ENCODE measurements at places on chromosomes 4 and X. TPM values are rescaled to one million over a fixed set of nuclear protein-coding genes. Genes with fewer than 3 reads are reported as not detected.

DNA sequence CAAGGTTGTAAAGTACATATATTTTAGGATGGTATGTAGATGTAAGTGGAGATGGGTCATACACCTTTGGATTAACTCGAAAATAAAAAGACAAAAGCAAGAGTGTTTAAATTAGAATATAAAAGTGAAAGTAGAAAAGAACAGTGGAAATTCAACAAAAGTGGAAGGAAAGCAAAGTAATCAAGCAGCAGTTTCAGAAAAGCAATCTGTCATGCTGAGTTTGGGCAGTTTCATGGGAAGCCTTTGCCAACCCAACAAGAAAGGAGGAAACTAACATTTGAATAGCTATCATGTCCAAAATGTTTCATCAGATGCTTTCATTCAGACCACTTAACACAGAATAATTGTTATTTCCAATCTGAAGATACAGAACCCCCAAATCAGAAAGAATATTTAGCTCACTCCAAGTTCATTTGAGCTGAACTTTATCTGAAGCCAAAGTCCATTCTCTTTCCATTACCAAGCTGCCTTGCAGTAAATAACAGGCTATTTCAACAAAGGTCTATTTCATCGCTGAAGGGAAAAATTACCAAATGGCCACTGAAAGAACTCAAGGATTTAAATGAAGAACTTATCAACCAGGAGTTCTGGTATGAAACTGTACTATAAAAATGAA, 1.8 kb upstream of the EXOSC9 start:
- peaks cover 63% of the 10 kb centered on the region for H3K4me1 ChIP-seq
- H3K4me3 ChIP-seq, result peak overlapping the region; percentile 90
- peaks cover 12% of the 10 kb centered on the region for H3K36me3 ChIP-seq
- H3K27ac ChIP-seq, result peak overlapping the region; percentile 36
- H3K27me3 ChIP-seq, result no peaks in the 10 kb centered on the region
- no peak for DNase-seq

DNA sequence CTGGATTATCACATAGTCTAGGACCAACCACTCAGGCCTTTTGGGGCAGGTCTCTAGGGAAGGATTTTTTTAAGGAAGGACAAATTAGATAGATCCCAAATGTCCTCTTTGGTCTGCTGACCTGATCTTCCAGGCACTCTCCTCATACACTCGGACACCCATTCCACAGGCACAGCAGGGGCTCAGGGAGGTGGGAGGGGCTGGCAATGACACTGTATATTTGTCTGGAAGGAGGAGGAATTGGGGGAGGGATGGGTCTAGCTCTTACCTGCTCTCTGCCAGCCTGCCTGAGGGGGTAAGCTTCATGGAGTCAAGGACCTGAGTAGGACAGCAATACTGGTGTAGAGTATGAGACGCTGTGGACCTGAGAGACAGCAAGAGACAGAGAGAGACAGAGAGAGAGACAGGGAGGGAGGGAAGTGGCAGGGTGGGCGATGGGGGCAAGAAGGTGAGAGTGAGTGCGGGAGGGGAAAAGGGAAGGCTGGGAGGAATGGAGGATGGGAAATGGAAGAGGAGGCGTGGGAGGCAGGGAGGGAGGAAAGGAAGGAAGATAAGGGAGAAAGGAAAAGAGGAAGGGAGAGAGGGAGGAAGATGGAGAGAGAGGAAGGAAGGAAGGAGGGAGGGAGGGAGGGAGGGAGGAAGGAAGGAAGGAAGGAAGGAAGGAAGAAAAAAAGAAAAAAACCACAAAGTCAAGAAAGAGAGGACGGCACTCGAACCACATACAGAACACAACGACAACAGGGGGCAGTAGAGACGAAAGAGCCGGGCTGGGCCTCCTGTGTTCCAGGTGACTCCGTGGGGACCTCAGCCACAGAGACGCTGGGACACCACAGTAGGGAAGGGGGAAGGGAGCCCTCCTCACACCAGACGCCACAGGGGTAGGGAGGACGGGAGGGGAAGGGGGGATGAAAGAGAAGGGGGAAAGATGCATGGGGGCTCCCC, 1.8 kb downstream of the IQSEC2 start:
- H3K4me1 ChIP-seq, result peaks cover 5% of the 10 kb centered on the region
- peaks cover 4% of the 10 kb centered on the region for H3K27me3 ChIP-seq
- peak overlapping the region; percentile 55 for H3K27ac ChIP-seq
- DNase-seq, result no peak

DNA sequence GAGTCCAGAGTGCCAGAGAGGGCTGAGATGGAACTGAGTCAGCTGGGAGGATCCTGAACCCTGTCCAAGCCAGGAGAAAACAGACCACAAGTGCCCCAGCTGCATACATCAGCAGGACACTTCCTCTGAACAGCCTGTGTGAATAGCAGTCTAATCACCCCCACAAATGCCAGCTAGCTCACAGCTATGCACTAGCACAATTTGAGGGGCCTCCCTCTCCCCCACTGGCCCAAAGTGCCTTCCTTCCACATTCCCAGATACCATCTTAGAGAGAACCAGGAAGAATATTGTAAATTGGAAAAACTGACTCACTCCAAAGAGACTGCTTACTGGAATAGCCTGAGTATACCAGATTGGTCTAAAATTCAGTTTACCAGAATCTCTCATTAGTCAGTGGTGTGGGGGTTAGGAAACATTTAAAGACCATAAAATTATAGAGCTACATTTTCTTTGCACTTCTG, 292.6 kb upstream of the KLF3 start:
- peaks cover 7% of the 10 kb centered on the region for H3K27me3 ChIP-seq
- no peaks in the 10 kb centered on the region for H3K36me3 ChIP-seq
- no peak overlapping the region for H3K4me3 ChIP-seq
- H3K27ac ChIP-seq, result no peak overlapping the region
- H3K4me1 ChIP-seq, result no peaks in the 10 kb centered on the region

DNA sequence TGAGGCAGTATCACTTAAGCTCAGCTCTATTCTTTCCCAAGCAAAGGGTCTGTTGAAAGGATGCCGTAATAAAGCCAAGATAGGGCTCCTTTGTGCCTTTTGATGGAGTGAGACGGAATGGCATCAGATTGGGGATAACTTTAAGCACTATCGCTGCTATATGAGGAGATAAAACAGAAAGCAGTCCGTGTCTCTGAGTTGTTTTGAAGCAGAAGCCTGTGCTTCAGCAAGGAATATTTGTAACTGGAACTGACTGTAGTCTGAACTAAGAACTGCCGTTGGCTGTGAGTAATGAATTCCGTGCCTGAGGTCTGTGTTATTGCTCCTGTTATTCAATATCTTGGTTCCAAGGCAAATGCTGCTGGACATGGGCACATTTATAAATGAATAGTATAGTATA, 297.4 kb downstream of the ANKRD50 start:
- H3K4me1 ChIP-seq, result no peaks in the 10 kb centered on the region
- H3K36me3 ChIP-seq, result no peaks in the 10 kb centered on the region
- no peak overlapping the region for H3K4me3 ChIP-seq

- no peak for DNase-seq
- no peak overlapping the region for H3K4me3 ChIP-seq
- H3K36me3 ChIP-seq, result peaks cover 43% of the 10 kb centered on the region
- H3K27ac ChIP-seq, result no peak overlapping the region
- H3K4me1 ChIP-seq, result peaks cover 12% of the 10 kb centered on the region
These were observed 74.0 kb downstream of the SEL1L3 start for GRCh38 chr4:25788703-25789238.

DNA sequence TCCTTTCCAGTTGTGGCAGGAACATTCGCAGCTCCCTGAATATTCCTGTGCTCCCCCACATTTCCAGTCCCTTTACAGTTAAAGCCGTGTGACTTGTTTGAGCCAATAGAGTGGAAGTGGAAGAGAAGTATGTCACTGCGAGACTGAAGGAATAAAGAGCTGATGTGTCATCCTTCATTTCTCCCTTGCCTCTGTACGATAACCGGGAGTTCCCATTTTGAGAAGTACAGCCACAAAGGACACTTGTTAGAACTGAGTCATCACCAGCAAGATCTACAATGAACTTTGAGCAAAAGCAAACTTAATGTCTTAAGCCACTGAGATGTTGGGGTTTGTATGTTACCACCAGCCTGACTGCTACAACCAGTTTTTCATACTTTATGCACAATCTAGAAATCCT, 92.3 kb downstream of the SPRY1 start:
- H3K27me3 ChIP-seq, result peaks cover 2% of the 10 kb centered on the region
- no peaks in the 10 kb centered on the region for H3K36me3 ChIP-seq
- peaks cover 9% of the 10 kb centered on the region for H3K4me1 ChIP-seq
- DNase-seq, result no peak
- peak overlapping the region; percentile 32 for H3K4me3 ChIP-seq

GRCh38 chr4:61799794-61800193, 599.7 kb downstream of the ADGRL3 start:
- no peaks in the 10 kb centered on the region for H3K27me3 ChIP-seq
- DNase-seq, result no peak
- no peaks in the 10 kb centered on the region for H3K36me3 ChIP-seq
- H3K27ac ChIP-seq, result no peak overlapping the region

DNA sequence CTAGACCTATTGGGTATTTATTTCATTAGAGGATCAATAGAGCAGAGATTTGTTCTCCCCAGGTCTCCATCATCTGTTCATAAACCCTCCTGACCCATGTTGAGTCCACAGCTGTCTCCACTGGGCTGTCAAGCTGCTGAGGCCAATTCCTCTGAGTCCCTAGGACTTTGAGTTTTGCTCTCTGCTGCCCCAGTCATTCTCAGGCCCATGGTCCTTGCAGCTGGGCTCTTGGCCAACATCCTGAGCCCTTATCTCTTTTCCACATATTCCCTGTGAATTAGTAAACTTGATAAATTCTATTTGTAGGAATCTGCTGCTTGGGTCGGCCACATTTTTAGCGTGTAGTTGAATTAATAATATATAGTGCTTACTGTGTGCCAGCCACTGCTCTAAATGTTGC, 41.9 kb downstream of the FHL1 start:
- H3K27me3 ChIP-seq, result no peaks in the 10 kb centered on the region
- H3K4me1 ChIP-seq, result peaks cover 35% of the 10 kb centered on the region
- H3K36me3 ChIP-seq, result no peaks in the 10 kb centered on the region
- H3K4me3 ChIP-seq, result no peak overlapping the region
- no peak for DNase-seq

- peaks cover 4% of the 10 kb centered on the region for H3K27me3 ChIP-seq
- H3K4me3 ChIP-seq, result no peak overlapping the region
- peak; percentile 17 for DNase-seq
- no peak overlapping the region for H3K27ac ChIP-seq
- H3K4me1 ChIP-seq, result peaks cover 24% of the 10 kb centered on the region
These were observed 49.0 kb downstream of the AGA start for GRCh38 chr4:177393236-177393635.

GRCh38 chrX:21374994-21375707, 933 bp downstream of the CNKSR2 start:
- no peak overlapping the region for H3K27ac ChIP-seq
- H3K27me3 ChIP-seq, result peaks cover 6% of the 10 kb centered on the region
- H3K4me3 ChIP-seq, result peak overlapping the region; percentile 91
- peak; percentile 0 for DNase-seq
- peaks cover 14% of the 10 kb centered on the region for H3K4me1 ChIP-seq
- H3K36me3 ChIP-seq, result no peaks in the 10 kb centered on the region

- peak overlapping the region; percentile 80 for H3K4me3 ChIP-seq
- no peaks in the 10 kb centered on the region for H3K27me3 ChIP-seq
- peaks cover 8% of the 10 kb centered on the region for H3K36me3 ChIP-seq
- H3K4me1 ChIP-seq, result peaks cover 34% of the 10 kb centered on the region
- peak; percentile 46 for DNase-seq
These were observed 195.2 kb upstream of the STK26 start for GRCh38 chrX:131827935-131828334.

GRCh38 chr4:113955411-113955810, 24.0 kb downstream of the ARSJ start:
- no peak overlapping the region for H3K27ac ChIP-seq
- no peak overlapping the region for H3K4me3 ChIP-seq
- no peak for DNase-seq
- peaks cover 6% of the 10 kb centered on the region for H3K27me3 ChIP-seq
- H3K36me3 ChIP-seq, result no peaks in the 10 kb centered on the region

DNA sequence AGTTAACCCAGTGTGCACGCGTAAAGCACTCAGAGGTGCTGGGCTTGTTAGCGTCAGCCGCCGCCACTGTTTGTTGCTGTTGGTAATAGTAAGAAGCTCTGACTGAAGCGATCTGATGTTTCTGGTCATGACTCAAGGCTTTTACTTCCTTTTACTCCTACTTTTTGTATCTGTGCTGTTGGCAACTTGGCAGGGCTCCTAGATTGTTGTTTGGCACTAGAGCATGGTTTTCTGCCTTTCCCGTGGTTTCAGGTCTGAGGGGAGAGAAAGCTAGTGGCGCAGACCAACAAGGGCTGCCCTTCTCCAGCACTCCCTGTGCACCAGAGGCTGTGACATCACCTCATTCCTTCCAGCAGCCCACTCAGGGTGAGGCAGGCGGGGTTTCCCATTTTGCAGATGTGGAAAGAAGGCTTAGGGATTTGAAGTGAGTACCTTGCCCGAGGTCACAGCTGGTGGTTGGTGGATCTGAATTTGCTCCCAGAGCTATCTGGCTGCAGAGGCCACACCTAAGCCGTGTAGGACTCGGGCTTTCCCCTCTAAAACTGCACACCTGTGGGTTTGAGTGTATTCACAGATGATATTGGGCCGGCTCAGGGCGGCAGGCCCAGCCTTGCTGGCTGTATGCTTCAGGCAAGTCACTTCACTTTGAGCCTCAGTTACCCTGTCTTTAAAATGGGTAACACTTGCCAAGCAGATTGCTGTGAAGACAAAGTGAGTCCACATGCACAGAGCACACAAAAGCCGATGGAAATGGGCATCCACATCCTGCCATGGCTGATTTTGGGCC, 51.2 kb upstream of the TADA2B start:
- H3K4me3 ChIP-seq, result peak overlapping the region; percentile 22
- no peaks in the 10 kb centered on the region for H3K27me3 ChIP-seq
- DNase-seq, result no peak
- peak overlapping the region; percentile 76 for H3K27ac ChIP-seq
- peaks cover 12% of the 10 kb centered on the region for H3K36me3 ChIP-seq

DNA sequence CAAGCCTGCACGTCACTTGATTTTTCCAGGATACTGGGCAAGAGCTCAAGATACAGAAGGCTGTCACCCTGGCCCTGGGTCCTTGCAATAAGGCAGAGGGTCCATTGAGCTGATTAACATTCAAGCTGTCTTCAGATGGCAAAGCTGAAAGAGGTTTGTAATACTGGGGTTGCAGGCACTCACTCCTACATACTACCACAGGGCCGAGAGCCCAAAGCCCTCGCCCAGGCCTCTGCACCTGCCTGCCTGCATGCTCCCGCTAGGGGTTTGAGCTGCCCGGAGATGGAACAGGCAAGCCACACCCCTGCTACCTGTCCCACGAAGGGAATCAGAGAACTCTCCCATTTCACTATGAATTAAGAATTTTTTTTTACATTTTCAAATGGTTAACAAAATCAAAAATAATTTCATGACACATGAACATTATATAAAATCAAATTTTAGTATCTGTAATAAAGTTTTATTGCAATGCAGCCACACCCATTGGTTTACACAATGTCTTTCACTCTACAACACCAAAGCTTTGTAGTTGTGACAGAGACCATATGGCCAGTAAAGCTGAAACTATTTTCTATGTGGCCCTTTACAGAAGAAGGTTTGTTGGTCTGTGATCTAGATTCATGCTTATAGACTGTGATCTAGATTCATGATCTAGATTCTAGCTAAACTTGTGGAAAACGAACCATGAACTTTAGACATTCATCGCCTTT, 530.4 kb upstream of the IGFBP7 start:
- H3K27me3 ChIP-seq, result no peaks in the 10 kb centered on the region
- H3K4me3 ChIP-seq, result no peak overlapping the region
- no peaks in the 10 kb centered on the region for H3K4me1 ChIP-seq
- no peak overlapping the region for H3K27ac ChIP-seq

The MAGEA9B gene
- not detected for total RNA-seq

The HPGD gene
- 3.1 TPM for total RNA-seq

The ODAPH gene
- total RNA-seq, result 0.54 TPM
